GM03348 (cell line): ENCODE measurements at places on chromosomes 2 and 18.

- no peak for DNase-seq
Observed at GRCh38 chr2:125418483-125418882, 1237.5 kb upstream of the GYPC start.

DNA sequence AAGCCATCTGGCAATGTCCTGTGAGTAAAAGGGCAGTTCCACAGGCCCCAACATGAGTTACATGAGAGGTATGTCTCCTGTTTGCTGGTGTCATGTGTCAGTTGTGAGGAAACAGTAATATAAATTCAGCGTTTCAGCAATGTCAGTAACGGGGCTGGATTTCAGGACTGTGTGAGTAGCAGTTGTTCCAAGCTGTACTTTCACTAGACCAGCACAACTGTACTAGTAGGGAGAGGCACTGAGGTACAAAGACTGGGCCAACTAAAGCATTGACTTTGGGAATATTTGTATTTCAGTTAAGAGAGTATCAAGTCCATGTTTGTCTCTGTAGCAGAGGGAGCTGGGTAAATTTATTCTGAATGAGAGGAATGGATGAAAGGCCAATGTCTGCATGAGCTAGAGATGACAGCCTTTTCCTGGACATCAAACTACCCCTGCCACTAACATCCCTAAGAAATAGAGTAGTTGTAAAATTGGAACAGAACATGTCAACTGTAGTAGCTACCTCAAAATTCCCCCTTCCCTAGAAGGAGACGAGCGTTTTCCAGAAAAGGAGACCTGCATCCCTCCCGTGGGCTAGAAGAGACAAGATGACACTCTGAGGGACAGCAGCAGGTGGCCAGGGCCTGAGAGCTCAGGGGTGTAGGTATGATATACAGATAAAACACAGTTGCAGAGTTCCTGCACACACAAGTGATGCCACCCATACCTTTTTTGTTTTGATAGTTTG, 24.4 kb downstream of the EIF4E2 start:
- no peak for DNase-seq

GRCh38 chr2:237904831-237905599, 45.6 kb downstream of the RAMP1 start:
- DNase-seq, result peak; percentile 80

- peak; percentile 44 for DNase-seq
Observed at GRCh38 chr2:152247337-152247695, 71.8 kb upstream of the STAM2 start.

DNA sequence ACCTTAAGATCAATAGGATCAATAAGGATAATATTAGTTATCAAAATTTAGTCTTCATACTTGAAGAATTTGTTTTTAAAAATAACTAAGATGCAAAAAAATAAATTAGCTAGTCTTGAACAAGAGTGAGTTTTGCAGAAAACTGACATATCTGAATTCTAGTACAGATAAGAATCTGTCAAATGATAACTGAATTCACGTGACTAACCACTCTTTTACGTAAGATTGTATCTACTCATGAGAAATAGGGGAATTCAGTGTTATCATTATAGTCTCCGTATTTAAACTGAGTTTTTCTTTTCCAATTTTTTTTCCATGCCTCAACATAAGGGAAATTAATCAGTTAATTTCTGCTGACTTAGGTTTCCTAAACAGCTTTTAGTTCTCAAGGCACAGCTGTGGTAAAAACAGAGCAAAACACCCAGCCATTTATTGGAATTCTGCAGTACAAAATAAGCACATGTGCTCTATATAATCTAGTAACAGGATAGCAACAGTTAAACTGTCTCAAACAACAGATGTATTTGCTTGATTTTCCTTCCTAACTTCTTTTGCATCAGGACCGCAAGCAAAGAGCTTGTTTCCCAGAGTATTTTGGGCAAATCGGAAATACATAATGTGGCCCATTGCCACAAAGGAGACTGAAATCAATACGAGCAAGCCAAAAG, 19.1 kb downstream of the SLC40A1 start:
- no peak for DNase-seq

GRCh38 chr18:31574359-31574758, 17.3 kb upstream of the TTR start:
- DNase-seq, result no peak

- DNase-seq, result no peak
Observed at GRCh38 chr2:75153221-75153620, 46.1 kb downstream of the TACR1 start.

DNA sequence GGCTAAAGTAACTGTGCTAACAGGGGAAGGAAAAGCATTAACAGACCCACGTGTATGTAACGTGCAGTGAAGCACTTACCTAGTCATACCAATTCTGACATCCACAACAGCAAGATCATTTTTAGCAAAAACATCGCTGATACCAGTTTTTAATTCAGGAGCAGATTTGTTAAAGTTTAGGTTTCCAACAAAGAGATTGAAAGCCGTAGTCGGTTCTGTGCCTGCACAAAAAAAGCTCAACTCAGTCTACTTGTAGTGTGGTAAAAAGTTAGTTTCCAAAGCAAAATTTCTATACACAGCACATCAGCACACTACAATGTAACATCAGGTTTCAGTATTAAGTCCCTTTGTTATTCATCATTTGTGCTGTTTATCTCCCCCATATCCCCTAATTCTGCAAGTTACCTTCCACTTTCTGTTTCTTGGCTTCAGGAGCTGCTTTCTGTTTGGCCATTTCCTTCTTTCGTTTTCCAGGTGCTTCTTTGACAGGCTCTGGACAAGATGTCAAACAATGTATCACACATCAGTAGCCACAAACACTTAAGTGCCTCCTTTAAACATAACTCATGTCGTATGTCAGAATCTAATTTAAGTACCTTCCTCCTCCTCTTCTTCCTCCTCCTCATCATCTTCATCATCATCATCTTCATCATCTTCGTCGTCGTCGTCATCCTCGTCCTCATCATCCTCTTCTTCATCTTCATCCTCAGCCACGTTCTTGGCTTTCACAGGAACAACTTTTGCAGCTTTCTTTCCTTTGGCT, 4.0 kb downstream of the NCL start:
- no peak for DNase-seq

GRCh38 chr2:200523604-200524003, 2.4 kb upstream of the SGO2 start:
- no peak for DNase-seq

GRCh38 chr2:74515981-74516633, 1.9 kb downstream of the TLX2 start:
- peak; percentile 86 for DNase-seq

GRCh38 chr2:62705859-62706720, 577 bp downstream of the EHBP1 start:
- DNase-seq, result peak; percentile 67

GRCh38 chr18:53735526-53735925, 488.9 kb downstream of the MBD2 start:
- no peak for DNase-seq

- DNase-seq, result no peak
Observed at GRCh38 chr2:3637692-3638455, 20.1 kb upstream of the ALLC start.

DNA sequence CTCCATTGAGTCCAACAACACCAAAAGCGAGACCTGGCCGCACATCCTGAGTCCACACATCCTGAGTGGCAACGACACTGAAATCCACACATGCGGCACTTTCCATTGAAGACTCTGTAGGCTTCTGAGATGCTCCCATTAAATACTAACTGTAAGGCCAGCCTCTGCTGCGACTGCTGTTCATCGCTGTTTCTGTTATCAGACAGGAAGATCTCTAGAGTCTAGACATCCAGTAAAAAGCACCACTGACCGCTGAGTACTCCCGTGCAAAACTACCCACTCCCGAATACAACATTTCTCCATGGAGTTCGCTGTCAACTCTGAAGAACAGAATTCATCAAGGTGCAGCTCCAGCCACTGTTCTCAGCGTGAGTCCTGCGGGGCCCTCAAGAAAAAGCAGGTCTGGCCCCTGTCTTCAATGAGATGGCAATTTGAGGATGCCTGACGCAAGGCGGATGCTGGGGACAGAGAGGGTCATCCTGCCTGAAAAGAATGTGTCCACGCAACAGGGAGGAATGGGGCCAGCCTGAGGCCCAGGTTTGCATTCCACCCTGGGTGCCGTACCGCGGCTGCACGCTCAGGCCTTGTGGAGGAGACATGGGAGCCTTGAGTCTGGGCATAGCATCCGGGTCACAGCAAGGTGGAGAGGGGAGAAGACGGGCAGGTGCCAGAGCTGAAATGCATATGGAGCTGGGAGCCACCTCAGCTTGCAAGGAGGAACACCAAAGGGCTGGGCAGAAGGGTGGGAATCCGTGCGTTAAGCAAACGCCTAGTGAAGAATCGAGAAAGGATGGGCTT, 61.9 kb downstream of the ZNF516 start:
- no peak for DNase-seq

- DNase-seq, result no peak
Observed at GRCh38 chr2:239260546-239261327, 140.1 kb downstream of the HDAC4 start.

DNA sequence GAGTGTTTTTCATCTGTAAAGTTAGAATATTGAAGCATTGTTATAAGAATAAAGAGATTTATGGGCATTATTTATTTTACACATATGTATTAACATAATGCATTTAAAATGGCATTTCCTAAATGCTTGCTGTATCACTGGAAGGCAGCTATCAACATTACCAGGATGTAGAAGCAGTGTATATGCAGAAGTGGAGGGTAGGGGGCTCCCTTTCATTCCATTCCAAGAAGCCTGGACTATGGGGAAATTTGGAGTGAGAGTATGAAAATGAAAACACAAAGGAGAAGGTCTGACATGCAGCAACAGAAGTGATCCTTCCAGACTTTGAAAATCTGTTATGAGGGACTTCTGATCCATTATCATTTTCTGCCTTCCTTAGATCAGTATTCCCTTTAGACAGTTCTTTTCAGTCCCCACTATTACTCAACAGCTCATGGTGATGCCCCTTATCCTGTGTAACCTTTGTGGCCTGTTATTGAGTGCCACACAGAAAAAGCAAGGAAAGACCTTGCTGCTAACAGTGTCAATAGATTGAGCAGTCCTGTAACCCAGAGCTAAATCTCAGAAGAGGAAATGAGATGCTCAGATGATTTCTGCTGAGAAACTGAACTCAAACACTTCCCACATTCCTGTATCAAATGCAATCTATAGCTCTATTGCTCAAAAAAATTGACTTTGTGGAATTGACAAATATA, 216.6 kb downstream of the HNMT start:
- DNase-seq, result no peak

- DNase-seq, result no peak
Observed at GRCh38 chr2:109694190-109694589, 80.0 kb downstream of the SOWAHC start.

GRCh38 chr2:109482361-109482861, 131.4 kb downstream of the SEPTIN10 start:
- DNase-seq, result no peak

DNA sequence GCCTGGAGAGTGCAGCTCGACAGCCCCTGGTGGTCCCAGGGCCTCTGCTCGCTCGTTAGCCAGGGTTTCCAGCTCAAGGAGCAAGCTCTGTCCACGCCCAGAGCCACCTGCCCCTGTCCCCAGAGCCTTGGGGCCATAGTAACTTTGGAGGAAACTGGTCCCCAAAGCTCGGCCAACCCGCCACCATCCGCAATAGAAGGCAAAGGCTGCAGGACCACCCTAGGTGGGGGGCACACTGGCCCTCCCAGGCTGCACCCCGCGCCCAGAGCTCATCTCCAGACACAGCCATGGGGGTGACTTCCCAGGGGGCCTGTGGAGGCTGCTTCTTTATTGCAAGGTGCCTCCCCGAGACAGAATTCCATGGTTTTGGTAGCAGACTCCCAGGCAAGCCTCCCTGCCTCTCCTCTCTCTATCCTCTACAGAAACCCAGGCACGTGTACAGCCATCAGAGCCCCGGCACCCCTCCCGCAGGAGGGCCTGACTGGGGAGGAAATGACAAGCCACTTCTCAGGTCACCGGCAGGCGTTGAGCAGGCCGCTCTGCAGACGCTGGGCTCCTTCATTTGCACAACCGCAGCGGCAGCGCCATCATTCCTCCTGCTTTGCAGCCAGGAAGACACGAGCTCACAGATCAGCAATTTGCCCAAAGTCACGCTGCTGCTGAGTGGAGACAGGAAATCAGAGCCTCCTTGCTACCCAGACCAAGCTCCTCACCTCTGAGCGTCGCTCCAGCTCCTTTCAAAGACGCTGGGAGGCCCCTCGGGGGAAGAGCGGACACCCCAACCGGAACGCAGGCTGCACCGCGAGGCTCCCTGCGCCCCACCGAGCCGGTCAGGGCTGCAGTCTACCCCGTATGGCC, 80.2 kb downstream of the NDUFA10 start:
- no peak for DNase-seq

- peak; percentile 28 for DNase-seq
Observed at GRCh38 chr2:175372704-175373701, 191.5 kb upstream of the ATP5MC3 start.

- no peak for DNase-seq
Observed at GRCh38 chr18:5951515-5952091, 56.3 kb upstream of the TMEM200C start.

- DNase-seq, result no peak
Observed at GRCh38 chr2:126843081-126843480, 55.6 kb upstream of the TEX51 start.

- DNase-seq, result no peak
Observed at GRCh38 chr2:48944956-48945355, 189.4 kb upstream of the LHCGR start.

DNA sequence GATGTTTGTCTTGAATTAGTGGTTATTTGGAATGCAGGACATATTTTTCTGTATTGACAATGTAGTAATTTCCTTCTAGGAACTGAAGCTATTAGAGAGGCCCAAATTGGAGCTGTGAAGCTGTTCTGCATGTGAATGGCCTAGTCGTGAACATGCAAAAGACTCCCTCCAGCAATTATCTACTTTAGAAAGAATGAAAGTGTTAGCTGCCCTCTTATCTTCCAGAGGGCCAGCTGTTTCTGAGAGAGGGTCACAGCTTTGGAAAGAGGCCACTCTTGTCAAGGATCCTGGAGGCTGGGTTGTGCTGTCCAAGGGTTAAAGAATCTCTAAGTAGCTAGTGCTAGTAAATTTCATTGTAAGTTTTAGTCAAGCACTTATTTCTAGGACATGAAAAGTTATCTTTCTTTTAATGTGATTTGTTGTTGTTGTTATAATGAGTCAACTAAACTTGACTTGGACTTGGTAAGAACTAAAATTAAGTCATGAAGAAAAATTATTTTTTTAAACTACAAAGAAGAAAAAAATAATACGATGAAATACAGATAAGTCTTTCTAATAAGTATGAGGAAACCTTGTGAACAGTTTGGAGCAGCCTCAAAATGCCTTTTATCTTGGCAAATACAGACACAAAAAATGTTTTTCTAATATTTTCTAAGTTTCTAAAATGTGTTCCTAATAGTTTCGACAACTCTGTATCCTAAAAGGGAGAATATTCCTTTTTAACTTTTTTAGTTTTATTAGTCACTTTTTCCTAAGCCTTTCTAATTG, 36.8 kb downstream of the DPP4 start:
- no peak for DNase-seq
